GM06990 (cell line): ENCODE measurements at places on chromosomes 4 and X.

DNA sequence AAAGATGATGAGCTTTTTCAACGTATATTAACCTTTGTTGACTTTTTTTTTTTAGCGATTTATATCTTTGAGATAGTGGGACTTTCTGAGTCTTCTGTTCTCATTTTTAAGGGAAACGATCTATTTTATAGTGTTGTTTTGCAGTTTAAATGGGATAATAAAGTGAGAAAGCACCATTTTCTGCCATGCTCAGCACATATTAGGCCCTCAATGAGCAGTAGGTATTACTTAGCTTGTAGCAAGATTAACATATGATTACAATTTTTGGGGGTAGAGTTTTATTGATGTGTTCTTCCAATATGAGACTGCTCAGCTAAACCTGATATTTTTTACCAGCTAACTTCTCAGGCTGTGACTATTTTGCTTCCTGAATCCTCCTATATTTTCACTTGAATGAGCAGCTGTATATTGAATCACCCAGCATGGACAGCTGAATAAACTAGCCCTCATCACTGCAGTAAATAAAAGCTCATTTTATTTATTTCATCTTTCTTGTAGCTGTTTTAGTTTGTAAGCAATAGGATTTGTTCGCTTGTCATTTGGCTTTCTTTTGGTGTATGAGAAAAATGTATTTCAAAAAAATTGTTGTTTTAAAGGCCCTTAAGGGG is 43.7 kb downstream of the UGT8 start:
- DNase-seq = no peak

DNA sequence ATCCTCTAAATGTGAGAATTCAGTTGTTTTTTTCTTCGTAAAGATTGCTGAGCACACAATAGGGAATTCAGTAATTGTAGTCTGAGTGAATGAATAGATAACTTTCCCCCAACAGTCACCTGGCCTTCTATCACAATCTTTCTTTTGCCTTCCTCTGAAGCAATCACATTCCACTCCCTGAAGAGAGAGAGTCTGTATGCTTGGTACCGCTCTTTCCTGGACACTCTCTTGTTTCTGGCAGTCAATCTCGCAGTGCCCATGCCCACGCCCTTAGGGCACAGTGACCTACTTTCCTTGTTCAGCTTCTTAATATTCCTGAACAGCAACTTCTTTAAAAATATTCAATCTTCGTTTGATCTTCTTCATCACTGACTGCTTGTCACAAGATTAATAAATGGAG is 255.9 kb downstream of the ADAMTS3 start:
- DNase-seq = no peak

DNA sequence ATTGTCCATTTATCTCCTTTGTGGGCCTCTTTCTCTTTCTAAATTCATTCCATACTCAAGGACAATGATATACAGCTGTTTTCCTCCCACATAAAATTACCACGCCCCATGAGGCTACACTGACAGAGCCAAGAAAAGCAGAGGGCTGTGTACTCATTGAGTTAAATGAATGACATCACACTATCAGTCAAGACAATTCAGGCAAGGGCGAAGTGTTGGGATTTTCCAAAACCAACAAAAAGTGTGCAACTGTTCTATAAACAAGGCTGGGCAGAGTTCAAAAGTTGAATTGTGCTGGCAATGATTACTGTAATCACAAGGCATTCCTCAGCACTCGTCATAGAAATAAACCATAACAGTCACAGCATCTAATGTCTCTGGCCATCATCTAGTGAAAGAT is 799.6 kb upstream of the DIAPH2 start:
- no peak for DNase-seq

DNA sequence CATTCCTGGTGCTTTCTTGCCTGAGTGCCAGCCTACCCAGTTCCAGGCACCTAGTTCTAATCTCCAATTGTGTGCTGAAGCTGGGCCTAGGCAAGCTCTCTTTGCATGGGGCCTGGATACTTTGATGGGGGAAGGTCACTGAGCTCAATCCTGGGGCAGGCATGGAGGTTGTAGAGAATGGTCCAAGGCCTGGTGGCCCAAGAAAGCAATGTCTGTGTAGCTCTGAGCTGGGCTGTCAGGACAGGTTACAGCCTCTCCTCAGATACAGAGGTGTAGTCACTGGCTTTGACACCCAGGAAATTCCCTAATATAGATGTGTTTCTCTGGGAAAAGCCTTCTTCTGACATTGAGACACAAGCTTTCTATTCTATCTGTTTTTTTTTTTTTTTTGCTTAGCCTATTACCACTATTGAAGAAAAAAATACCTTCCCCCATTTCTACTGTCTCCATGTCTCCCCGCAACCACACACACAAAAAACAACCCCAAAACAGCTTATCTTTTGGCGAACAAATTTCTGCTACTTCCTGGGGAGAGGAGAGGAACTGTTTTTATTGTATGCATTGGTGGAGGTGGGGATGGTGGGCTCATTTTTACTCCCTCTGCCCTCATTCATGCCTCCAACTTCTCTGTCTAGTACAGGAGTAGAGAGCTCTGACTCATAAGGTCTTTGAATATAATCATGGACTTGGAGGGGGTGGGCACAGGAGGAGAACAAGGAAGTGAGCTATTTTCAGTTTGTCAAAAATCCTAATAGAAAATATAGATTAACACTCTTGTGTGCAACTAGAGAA is 66.7 kb upstream of the DHX15 start:
- no peak for DNase-seq
